ENCODE measurements at places on chromosomes 2 and 18. TPM values are rescaled to one million over a fixed set of nuclear protein-coding genes. Genes with fewer than 3 reads are reported as not detected.

RGPD3 gene
- total RNA-seq, result 0.13 TPM

DNA sequence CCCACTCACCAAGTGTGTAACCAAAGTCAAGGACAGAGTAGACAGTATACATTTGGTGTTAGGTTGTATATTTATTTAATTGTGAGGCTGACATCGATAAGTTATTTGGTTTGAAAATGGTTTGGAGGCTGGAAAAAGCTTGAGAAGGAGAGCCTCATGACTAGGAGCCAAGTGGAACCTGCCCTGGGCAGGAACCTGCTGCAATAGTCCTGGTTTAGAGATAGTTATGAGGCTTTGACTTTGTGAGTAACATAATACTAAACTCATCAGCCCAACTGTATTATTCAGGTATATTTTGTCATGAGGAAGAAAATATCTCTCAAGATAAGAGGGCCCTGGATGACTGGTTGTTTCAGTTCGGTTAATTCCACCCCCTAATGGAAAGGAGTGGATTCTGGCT is 234.3 kb upstream of the CYRIA start:
- no peak for DNase-seq

DNA sequence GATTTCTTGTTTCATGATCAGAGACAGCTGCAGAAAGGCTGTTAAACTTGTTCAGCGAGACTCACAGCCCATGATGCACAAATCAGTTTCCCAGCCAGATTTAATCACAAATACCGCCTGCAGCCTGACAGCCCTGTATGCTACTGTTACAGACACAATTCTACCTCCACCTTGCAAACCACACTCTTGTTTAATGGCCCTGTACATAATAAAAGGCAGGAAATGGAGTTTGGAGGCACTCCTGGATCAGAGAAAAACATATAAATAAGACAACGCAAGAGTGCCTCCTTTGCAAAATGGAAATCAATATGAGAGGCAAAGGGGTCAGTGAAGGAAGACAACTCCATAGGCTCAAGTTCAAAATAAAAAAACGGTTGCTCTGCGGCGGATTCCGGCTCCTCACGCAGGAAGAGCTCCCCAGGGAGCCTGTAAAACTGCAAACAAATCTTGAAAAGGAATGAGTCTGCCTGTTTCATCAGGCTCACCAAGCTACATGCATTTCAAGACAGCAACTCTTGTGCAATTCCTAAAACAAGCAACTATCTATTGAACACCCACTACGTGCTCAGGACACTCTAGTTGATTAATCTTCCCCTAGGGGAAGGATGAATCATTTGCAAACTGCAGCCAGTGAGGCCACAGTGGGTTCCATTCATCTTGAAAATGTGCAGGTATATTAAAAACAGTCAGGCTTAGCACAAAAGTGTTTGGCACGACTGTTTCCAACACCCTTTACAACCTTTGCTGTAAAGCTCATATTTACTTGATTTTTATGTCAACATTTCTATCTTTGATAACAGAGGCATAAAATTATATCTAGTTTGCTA is 37.5 kb downstream of the TBC1D8 start:
- no peak for DNase-seq

GAREM2 gene
- total RNA-seq, result 1.7 TPM

DNA sequence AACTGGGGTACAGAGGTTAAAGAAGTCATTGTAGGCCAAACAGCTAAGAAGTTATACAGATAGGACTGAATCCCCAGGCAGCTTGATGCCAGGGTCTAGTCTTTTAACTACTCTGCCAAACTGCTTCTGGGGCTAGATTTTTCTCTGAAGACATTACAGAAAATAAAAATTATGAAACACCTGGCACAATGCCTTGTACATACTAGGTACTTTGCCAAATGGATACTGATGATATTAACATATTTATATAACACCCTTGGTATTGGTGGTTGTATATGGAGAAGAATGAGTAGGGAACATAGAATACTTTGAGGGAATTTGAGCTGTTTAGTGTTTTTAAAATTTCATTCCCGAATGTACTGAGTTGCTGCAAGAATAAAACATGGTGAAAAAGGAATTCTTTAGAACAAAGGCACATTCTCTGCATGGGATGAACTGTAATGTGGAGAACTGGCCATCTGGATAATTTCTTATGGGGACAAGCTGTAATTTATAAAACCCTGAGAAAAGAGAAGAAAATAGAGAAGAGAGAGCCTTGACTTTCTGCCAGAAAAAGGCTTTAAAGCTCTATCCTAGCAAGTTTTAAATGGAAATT is 210.9 kb upstream of the TMEM200C start:
- no peak for DNase-seq

- no peak for DNase-seq
Measured at GRCh38 chr18:44950685-44951195, 270.1 kb downstream of the SETBP1 start.

CPLX4 gene
- not detected for total RNA-seq

- DNase-seq, result no peak
Measured at GRCh38 chr2:235394278-235394828, 99.5 kb upstream of the AGAP1 start.

- no peak for DNase-seq
Measured at GRCh38 chr2:218478544-218478943, 59.6 kb downstream of the VIL1 start.

SERPINB3 gene
- not detected for total RNA-seq

DNA sequence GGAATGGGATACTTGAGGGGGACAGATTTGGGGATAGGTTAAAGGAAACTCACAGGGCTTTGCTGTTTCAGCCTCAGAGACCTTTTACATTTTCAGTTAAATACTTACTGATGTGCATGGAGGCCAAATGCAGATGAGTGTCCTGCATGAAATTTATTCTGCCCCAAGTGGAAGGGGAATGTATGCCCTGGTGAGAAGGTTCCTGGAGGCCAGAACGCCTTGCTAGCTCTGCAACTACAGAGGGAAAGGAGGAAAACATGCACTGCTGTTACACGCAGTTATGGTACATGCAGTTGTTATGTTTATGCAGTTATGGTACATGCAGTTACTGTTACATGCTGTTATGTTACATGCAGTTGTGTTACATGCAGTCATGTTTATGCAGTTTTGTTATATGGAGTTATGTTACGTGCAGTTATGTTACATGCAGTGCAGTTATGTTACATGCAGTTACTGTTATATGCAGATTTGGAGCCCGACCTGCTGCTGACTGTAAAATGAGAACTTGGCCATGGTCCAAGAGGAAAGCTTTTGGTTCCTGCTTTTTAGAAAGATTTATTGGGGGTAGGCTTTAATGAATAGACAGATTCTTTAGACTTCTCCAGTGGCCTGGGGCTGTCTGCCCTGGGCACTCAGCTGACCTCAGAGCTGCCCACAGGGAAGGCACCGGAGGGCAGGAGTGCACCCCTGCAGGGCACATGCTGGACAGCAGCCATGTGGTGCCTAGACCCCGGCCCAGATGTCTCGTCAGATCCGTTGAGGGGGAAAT is 84.1 kb downstream of the LDLRAD4 start:
- no peak for DNase-seq

DNA sequence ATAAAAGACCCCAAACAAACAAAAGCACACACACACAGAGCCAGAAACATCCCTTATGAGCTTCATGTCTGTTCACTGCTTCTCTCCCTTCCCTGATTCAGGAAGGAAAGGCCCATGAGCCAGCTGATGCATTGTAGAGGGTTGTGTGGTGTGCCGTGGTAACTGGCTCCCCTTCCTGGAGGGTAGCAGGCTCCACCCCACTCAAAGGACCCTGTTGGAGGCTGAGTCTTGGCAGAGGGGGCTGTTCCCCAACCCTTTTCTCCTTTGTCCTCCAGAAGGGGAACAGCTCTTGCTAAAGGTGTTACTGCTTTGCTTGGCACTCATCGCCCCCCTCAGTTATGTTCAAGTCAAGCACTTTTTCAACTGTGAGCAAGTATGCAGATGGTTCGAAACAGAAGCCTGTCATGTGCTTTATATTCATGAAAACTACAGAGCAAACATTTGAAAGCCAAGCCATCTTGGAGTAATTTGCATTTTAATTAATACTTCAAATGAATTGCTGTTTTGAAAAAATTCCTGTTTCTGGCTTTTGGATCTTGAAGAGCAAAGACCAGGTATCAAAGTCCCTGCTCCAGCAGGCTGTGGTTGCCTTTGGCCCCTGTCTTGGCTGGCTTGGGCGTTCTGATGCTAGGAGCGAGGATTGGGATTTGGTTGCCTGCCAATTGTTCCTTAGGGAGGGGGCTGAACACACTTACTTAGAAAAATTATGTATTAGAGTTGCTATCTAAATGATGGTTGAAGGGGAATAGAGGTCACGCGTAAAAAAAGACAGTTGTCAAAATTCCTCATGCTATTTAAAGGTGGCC is 267.8 kb downstream of the TSN start:
- no peak for DNase-seq

DNA sequence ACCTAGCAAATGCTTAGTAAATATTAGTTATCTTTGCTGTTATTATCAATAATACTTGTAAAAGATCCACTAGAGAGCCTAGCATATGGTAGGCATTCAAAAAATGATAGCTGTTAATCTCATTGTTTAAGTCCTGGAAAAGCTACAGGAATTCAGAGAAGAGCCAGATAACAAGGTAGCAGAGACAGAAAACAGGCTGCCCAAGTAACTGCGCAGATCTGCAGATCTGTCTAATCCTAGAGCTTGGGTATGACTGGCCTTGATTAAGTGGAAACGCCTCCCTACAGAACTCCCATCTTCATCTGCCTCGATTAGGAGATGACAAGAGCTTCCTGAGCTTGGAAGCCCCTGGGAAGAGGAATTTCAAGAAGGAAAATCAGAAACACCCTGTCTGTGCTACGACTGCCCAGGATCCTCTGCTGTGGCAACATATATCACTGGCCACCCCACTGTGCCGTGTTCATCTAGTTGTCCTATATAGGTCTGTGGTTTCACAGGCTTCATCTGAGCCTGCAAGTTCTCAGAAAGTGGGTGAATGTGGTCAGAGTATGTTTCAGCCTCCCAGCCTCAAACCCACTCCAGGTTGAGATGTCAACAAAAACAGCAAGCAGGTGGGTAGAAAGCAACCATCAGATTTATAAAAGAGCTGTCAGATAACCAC is 151.5 kb upstream of the PKDCC start:
- no peak for DNase-seq

LRP1B gene
- total RNA-seq, result 0.78 TPM

CLEC4F gene
- 0.44 TPM for total RNA-seq

EPAS1 gene
- total RNA-seq, result 80.4 TPM

DNA sequence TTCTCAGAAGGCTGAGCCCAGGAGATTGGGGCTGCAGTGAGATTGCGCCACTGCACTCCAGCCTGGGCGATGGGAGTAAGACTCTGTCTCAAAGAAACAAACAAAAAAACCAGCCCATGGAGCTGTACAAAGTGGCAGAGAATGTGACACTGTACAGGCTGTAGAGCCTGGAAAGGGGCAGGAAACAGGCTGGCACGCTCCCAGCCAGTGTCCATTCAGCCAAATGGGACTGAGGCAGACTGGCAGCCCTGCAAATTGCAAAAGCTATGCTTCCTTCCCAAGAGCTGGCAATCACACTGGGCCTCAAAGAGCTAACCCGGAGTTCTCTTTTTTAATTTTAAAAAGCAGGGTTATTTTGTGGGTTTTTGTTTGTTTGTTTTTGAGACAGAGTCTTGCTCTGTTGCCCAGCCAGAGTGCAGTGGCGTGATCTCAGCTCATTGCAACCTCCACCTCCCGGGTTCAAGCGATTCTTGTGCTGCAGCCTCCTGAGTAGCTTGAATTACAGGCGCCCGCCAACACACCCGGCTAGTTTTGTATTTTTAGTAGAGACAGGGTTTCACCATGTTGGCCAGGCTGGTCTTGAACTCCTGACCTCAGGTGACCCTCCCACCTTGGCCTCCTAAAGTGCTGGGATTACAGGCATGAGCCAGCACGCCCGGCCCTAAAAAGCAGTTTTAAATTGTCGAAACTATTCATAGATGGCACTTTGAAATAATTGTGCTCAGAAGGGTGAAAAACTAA is 42.8 kb downstream of the SCRN3 start:
- DNase-seq, result peak; percentile 34

BUB1 gene
- 0.69 TPM for total RNA-seq

SOWAHC gene
- total RNA-seq, result 1.0 TPM

- no peak for DNase-seq
Measured at GRCh38 chr2:18957909-18958308, 368.5 kb upstream of the NT5C1B start.

- DNase-seq, result no peak
Measured at GRCh38 chr2:240993446-240994170, 4.8 kb upstream of the SNED1 start.

SP9 gene
- 0.58 TPM for total RNA-seq

FLACC1 gene
- total RNA-seq, result 1.8 TPM

DNA sequence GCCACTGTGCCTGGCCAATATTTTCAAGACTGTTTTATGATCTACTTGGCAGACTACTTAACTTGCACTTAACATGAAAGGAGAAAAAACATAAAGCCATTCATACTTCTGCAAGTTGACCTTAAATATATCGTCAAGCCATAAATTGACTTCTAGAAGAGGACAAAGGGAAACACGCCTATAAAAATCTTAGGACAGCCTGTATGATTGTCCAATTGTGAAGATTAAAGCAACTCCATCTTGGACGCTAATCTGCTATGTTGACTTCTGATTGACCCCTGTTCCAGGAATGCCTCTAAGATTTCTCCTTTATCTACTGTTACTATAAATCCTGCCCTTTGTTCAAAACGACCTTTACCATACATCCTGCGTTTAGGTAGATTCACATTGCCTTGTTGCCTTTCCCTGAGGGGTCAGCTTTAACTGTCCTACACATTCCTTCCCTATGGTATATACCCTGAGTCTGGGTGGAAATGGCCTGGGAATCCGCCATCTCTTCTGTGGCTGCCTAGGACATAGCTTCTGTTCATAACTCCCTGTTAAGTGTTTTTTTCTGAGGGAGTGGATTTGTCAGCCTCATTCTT is 40.2 kb upstream of the SLC35F5 start:
- DNase-seq, result no peak

DNA sequence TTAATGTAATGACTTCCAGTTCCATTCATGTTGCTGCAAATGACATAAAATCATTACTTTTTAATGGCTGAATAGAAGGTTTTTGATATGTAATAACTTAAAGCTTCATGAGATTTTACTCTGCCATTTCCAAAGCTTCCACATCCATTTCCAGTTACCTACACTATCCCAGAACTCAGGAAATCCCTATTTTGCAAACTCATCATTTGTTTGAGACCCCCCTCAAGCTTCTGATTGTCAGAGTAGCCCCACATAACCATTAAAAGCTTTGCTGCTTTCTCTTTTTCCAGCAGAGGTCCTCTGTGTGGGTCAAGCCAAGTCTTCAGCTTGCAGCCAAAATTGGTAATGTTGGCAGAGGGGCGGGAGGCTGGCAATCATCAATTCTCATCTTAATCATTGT is 50.6 kb upstream of the IL1R1 start:
- DNase-seq, result no peak

All from psoas muscle (tissue), 8 donors.